NCI-H460 (cell line): ENCODE measurements at places on chromosomes 5 and 9. TPM values are rescaled to one million over a fixed set of nuclear protein-coding genes. Genes with fewer than 3 reads are reported as not detected.

The PCAT7 gene
- 2.1 and 2.7 TPM in 2 replicates for total RNA-seq

DNA sequence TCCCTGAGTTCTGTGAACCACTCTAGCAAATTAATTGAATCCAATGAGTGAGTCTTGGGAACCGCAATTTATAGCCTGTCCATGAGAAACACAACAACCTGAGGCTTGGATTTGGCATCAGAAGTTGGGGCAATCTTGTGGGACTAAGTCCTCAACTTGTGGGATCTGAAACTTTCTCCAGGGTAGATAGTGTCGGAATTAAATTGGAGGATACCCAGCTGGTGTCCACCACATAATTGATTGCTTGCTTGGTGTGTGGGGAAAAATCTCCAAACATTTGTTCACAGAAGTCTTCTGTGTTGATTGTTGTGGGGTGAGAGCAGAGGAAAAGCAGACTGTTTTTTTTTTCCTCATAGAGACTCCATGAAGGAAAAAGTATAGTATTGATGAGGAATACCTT, 320.6 kb upstream of the MEF2C start:
- no peak for DNase-seq

The PCDHB11 gene
- 5.4 and 6.0 TPM in 2 replicates for total RNA-seq

The KCNV2 gene
- not detected in 2 replicates for total RNA-seq

DNA sequence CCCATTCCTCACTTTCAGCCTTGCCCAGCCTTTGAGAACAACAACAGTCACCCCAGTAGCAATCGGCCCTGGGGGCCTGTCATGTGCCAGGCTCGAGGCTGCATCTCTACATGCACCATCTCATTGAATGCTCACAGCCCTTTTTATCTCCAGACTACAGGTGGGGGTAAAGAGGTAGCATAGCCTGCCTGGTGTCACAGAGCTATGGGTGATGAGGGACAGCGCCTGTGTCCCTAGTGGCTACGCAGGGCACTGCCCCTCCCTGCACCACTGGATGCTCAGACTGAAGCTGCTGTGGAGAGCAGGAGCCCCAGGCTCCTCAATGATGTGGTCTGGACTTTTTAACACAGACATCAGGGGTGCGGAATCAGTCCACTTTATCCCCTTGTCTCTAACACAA, 2.8 kb downstream of the CAMK2A start:
- peak; percentile 16 for DNase-seq

GRCh38 chr9:16551692-16552091, 318.8 kb downstream of the BNC2 start:
- DNase-seq: no peak

The OGN gene
- not detected in 2 replicates for total RNA-seq

DNA sequence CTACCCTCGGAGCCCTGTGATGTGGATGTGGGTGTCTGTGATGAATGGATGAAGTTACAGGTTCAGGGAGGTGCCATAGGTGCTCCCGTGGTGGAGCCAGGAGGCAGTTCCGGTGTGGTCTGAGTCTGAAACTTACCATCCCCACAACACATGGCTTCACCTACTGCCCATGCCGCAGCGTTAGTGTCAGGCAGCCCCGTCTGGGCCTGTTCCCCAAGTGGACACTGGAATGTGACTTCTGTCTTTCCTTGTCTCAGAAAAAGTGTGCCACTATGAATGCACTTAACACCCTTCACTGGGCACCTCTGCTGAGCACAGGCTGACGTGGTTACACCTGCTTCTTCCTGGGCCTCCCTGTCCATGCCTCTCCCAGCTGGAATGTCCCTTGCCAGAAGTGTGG, 8.6 kb downstream of the ANKRD33B start:
- DNase-seq: no peak

The PCDHGB4 gene
- 5.5 and 5.6 TPM in 2 replicates for total RNA-seq

- DNase-seq: peak; percentile 91
Observed at GRCh38 chr9:129258124-129258822, 80.2 kb upstream of the IER5L start.

DNA sequence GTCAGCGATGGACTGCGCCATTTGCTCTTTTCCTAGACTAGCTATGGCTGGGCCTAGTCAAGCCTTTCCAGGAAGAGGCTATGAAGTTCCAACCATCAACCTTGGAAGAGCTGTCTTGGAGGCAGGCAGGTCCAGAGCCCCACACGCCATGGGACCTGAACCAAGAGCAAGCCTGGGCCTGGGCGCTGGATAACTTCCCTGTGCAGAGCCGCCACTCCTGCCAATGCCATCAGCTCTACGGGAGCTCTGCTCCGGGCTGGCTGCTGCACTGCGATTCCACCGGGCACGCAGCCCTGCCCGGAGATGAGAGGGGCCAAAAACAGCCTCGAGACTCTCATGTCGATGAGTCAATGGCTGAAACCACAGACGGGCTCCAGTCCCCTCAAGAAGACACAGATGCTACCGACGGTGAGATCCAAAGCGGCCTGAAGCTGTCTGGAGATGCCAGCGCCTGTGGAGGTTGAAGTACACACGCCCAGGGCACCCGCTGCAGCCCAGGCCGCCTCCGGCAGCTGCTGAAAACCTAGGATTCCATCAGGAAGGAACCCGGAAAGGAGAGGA, 103.7 kb upstream of the SELENOP start:
- no peak for DNase-seq

DNA sequence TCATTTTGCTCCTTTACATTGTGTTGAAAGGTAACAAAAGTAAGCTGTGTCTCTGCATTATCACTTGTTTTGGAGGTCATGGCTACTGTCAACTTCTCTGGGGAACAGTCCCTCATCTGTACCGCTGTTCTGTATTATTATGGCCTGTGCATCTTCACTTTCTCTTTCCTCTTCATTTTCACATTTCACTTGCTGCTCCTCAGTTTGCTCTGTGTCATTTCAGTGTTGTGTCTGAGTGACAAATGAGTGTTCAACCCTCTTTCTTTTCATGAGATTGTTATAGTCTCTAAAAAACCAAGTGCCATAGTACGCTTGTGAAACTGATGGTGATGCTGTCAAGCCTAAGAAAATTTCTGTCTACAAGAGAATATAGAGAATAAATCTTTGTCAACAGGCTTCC, 122.0 kb upstream of the FER start:
- no peak for DNase-seq

- no peak for DNase-seq
Observed at GRCh38 chr5:134656690-134657089, 8.1 kb downstream of the SEC24A start.

The GMCL2 gene
- total RNA-seq: not detected in 2 replicates

The BARX1 gene
- total RNA-seq: 0.37 and 1.2 TPM in 2 replicates

DNA sequence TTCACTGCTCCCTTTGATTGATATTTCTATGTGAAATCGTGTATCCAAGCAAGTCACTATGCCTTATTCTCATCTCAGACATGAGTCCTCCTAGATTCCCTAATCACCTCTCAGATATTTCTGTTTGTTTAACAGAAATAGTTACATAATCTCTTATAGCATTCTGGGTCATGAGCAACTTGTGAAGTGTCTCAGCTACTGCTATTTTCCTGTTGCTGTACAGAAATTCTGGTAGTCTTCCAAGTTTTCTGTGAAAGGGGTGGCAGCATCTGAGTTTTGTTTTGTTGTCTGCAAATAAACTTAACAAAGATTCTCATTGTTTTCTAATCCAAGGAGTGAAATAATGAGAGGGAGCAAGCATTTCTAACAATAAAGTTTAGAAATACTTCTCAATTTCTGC, 256.9 kb upstream of the ST8SIA4 start:
- DNase-seq: no peak

DNA sequence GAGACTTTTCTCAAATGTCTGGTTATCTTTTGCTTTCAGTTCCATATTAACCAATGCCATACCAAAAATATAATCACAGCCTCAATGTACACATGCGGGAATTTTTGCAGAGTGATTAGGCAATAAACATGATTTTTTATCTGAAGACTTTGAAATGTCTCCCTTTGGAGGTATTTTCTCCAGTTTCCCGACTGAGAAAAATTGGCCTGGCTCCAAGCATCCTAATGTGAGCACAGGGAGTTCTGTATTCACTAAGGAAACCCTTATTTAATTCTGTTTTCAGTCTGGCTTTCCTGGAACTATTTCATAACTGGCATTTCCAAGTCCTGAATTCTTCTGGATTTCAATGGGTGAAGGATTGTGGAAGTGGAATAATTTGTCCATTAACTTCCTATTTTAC, 8.5 kb downstream of the HCN1 start:
- DNase-seq: no peak

The NIM1K gene
- 0.55 TPM in 1 of 2 replicates, not detected in the other for total RNA-seq

The SH2D3C gene
- total RNA-seq: 0.12 and 0.57 TPM in 2 replicates

The DBH gene
- not detected in 2 replicates for total RNA-seq

The GABRB2 gene
- total RNA-seq: not detected in 2 replicates

DNA sequence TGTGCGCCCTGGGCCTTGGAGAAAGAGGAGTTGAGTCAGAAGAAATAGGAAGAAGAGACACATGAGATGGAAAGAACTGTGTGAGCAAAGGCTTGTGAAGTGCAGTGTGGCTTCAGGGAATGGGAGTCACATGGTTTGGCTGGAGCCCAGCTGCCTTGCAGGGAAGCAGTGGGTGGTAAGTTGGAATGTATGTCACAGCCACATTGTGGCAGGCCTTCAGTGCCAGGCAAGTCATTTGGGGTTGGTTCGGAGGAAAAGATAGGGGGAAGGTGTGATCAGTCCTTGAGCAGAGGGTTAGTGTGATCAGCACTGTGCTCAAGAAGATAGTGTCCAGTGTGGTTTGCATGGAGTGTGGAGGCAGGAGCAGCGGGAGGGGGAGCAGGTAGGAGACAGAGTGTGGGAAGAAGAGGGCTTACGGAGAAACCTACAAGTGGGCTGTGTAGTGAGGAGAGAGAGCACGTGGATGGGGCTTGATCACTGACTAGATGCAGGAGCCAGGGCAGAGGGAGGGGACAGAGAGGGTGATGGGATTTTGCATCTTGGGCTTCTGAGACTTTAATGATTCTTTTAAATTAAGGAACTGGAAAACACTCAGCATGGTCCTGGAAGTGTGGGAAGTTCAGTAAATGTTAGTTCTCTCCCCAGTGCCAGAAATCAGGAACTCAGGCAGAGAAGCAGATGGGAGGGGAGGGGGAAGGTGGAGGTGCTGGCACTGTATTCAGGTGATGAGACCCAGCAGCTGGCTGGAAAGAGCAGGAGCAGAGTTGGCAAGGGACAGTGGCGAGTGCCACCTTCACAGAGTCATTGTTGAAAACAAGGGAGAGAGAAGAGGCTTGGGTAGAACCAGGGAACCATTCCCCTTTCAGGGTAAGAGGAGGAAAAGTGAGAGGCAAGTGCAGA, 46.6 kb downstream of the ARHGAP26 start:
- no peak for DNase-seq

DNA sequence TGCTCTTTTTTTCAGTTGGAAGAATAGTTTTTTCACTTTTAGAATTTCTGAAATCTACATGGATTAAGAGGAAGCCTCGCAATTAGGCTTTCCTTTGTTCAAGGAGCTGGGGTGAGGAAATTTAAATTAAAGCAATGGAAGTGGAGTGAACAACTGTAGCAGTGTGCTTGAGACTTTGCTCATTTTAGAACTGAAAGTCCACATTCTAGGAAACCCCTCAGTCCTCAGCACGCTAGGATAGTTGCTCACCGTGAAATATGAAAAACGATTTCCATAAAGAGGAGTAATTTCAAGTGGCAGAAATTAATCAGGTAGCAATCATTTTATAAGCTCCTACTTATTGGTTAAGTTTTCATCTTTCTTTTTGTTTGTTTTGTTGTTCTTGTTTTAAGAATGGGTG, 243.0 kb upstream of the ITGA1 start:
- DNase-seq: no peak

GRCh38 chr5:80860924-80861613, 99.1 kb upstream of the RASGRF2 start:
- DNase-seq: no peak

- DNase-seq: no peak
Observed at GRCh38 chr9:11432361-11432760, 819.6 kb upstream of the PTPRD start.
